ENCODE measurements at places on chromosomes 4 and X. TPM values are rescaled to one million over a fixed set of nuclear protein-coding genes. Genes with fewer than 3 reads are reported as not detected.

Gene ENPEP
- not detected for total RNA-seq

Gene ALB
- not detected for total RNA-seq

Gene CAPN6
- total RNA-seq: 0.37 TPM

Gene DGKK
- total RNA-seq: not detected

Gene PAGE4
- total RNA-seq: not detected

Gene SLC26A1
- 0.16 TPM for total RNA-seq

Gene PAGE5
- not detected for total RNA-seq

Gene GPR34
- total RNA-seq: not detected
